ENCODE measurements at places on chromosomes 7 and 10.
A peak's percentile ranks its signal among the peaks of the same experiment; 100 is the strongest.

- DNase-seq = no peak
- H3K4me3 ChIP-seq = no peak overlapping the region
- no peak overlapping the region for H3K27ac ChIP-seq
Measured at GRCh38 chr10:45624724-45625123, 47.8 kb downstream of the ZFAND4 start.

DNA sequence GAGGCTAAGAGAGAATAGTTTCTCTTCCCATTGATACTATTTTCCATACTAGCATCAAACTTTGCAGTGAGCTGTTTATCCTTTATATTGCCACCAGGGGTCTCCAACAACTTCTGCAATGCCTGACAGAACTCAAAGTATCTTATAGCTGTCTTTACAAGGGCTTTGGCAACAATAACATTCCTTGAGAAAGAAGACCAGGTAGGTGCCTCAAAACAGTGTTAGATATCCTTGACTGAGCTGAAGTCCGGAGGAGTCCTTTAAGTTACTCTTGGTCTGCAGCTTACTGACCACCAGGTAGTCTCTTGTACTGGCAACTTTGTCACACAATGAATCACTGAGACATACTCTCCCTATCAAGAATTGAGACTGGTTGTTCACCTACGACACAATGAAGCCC lies 30.0 kb upstream of the TES start:
- H3K36me3 ChIP-seq = no peaks in the 10 kb centered on the region
- no peaks in the 10 kb centered on the region for H3K27me3 ChIP-seq
- H3K4me1 ChIP-seq = no peaks in the 10 kb centered on the region
- H3K4me3 ChIP-seq = no peak overlapping the region

DNA sequence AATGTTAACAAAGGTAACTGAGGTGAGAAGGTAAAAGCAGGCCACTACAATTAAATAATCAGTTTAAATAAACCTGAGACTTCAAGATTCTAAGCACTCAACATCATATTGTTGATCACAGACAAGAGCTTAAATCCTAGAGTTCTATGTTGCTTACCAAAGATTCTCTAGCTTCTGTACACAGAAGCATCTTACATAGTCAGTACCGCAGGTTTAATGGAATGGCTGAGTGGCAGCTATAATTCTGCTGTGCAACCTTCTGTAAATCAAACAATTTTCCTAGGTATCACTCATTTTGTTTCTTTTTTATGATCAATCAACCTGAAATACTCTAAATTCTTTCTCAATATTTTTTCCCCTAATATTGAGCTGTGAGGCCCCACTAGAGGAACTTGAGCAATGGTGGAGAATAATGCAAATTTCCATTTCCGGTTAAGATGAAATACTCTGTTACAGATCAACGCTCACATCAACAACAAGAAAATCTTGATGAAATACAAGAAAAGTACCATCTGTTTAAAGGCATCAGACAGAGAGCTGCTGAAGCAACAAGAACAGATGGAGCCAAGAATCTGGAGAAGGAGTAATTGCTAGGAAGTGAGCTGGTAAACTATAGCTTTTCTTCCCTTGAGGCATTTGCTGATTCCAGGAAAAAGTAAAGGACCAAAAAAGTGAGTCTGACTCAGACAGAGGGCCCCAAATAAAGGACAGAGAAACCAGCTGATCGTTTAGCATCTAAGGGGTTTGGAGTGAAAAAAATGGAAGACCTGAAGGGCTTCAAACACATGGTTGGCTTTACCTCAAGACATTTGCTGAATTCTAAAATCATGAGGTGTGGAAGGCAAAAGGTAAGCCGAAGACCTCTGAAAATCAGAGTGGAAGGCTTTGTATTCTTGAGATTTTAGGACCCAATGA lies 22.6 kb downstream of the PNPLA8 start:
- no peak for DNase-seq
- H3K4me3 ChIP-seq = no peak overlapping the region
- H3K27me3 ChIP-seq = no peaks in the 10 kb centered on the region
- H3K36me3 ChIP-seq = no peaks in the 10 kb centered on the region
- H3K27ac ChIP-seq = peak overlapping the region; percentile 26
- no peaks in the 10 kb centered on the region for H3K4me1 ChIP-seq

DNA sequence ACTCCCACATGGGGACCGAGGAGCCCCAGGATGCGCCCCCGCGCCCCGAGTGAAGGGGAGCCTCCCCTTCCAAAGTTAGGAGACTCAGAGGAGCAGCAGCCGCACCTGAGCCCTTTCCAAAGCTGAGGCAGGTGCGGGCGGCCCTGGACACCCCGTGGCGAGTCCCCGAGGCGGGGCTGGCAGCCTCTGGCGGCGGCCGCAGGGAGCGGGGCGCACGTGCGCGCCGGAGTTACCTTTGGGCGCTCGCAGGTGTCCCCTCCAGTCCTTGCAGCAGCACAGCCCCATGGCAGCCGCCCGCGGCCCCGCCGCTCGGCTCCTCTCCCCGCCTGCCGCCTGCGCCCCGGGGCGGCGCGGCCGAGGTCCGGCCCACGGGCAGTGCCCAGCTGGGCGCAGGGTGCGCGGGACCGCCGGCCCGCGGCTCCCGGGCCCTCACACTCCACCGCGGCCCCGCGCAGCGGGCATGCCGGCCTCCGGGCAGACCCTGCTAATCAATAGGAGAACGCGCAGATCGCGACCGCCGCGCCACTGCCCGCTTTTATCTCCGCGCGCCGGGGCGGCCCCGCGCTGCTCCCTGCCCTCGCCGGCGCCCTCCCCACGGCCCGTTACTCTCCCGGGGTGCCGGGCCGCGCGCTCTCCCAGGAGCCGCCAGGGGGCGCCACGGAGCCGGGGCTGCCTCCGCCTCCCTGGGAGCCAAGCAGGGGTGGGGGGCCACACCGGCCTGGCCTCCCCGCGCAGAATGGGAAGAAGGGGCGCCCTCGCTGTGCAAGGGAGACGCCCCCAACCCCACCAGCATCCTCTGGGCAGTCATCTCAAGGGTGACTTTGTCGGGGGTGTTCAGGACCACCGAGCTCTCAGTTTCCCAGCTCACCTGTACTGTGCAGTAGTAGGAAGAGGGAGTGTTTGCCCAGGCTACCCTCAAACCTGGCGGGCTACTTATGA lies 80.8 kb downstream of the ARHGAP22 start:
- DNase-seq = no peak
- peak overlapping the region; percentile 19 for H3K27ac ChIP-seq
- peak overlapping the region; percentile 34 for H3K4me3 ChIP-seq
- H3K27me3 ChIP-seq = peaks cover 37% of the 10 kb centered on the region

DNA sequence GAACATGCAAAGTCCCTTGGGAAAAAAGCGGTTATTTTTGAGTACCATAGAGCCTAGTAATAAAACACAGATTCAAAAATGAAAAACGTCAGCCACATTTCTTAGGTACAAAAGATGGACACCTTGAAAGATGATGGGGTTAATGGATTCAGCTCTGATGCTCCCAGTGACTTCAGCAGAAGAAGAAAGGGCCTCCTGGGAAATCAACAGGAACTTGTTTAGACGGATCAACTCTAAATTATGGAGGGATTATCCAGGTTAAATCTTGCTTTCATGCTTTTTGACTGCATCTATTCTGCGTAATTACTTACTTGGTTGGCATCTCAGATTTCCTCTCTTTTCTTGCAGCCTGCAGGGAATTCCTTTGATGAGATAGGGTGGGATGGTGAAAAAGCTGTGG lies 82.5 kb downstream of the TMEM178B start:
- no peak for DNase-seq
- no peaks in the 10 kb centered on the region for H3K36me3 ChIP-seq
- H3K27me3 ChIP-seq = no peaks in the 10 kb centered on the region
- no peaks in the 10 kb centered on the region for H3K4me1 ChIP-seq

GRCh38 chr7:151115121-151115835 lies 29.0 kb downstream of the AGAP3 start:
- no peaks in the 10 kb centered on the region for H3K36me3 ChIP-seq
- peak overlapping the region; percentile 57 for H3K27ac ChIP-seq
- DNase-seq = no peak
- H3K4me3 ChIP-seq = peak overlapping the region; percentile 38
- H3K4me1 ChIP-seq = peaks cover 15% of the 10 kb centered on the region

GRCh38 chr7:75042286-75042685 lies 31.3 kb downstream of the RCC1L start:
- no peaks in the 10 kb centered on the region for H3K27me3 ChIP-seq
- no peak for DNase-seq
- H3K4me3 ChIP-seq = no peak overlapping the region

- DNase-seq = no peak
- H3K27me3 ChIP-seq = no peaks in the 10 kb centered on the region
- H3K4me3 ChIP-seq = no peak overlapping the region
- H3K4me1 ChIP-seq = no peaks in the 10 kb centered on the region
- no peak overlapping the region for H3K27ac ChIP-seq
Measured at GRCh38 chr10:23779301-23779700, 340.4 kb downstream of the OTUD1 start.

- H3K4me1 ChIP-seq = no peaks in the 10 kb centered on the region
- no peak overlapping the region for H3K27ac ChIP-seq
- no peak overlapping the region for H3K4me3 ChIP-seq
- no peaks in the 10 kb centered on the region for H3K36me3 ChIP-seq
Measured at GRCh38 chr10:124436191-124436638, 13.6 kb downstream of the NKX1-2 start.

Data from transverse colon (tissue), 4 donors.